Stimulated activated CD8-positive, alpha-beta memory T cell treated with anti-CD3 and anti-CD28 coated beads, Interleukin-12 subunit alpha, Interleukin-12 subunit beta, amount 100 ng/mL, for 4 hours (primary cell): ENCODE measurements at places on chromosomes 11 and 22.
A peak's percentile ranks its signal among the peaks of the same experiment; 100 is the strongest.

DNA sequence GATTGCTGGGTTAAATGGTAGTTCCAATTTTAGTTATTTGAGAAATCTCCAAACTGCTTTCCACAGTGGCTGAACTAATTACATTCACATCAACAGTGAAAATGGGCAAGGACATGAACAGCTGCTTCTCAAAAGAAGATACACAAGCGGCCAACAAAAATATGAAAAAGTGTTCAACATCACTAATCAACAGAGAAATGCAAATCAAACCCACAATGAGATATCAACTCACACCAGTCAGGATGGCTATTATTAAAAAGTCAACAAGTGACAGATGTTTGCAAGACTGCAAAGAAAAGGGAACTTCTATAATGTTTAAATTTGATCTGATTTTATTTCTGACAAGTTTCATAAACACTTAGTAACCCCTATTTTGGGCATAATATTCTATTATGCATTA lies 537.5 kb downstream of the DLG2 start:
- DNase-seq, result no peak

DNA sequence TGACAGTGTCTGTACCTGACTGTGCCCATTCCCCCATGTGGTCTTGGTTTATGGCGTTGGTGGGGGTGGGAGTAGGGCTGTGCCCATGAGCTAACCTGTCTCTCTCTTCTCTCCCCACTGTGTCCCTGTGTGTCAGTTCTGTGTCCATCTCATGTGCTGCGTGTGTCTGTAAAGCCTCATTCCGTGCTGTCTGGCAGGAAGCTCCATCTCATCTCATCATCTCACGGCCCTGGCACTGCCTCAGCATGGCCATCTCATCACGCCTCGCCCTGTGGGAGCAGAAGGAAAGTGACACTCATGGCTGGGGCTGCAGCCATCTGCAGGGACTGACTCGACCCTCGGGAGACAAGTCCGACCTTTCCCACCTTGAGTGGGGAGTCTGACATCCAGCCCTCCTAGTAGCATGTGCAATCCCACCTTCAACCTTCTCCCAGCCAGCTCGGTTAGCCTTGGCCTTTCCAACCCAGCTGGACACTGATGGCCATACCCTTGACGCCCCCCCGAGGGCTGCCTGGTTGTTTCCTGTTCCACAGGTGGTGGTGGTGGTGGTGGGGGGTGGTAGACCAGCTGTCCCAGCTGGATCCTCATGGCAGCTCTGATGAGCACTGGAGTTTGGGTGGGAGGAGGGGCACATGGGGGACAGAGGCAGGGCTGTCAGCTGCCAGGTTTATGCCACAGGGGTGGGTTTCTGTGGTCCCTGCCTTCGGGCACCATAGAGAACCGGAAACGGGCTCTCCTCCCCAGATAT lies 19.0 kb downstream of the MYO18B start:
- no peak for DNase-seq

DNA sequence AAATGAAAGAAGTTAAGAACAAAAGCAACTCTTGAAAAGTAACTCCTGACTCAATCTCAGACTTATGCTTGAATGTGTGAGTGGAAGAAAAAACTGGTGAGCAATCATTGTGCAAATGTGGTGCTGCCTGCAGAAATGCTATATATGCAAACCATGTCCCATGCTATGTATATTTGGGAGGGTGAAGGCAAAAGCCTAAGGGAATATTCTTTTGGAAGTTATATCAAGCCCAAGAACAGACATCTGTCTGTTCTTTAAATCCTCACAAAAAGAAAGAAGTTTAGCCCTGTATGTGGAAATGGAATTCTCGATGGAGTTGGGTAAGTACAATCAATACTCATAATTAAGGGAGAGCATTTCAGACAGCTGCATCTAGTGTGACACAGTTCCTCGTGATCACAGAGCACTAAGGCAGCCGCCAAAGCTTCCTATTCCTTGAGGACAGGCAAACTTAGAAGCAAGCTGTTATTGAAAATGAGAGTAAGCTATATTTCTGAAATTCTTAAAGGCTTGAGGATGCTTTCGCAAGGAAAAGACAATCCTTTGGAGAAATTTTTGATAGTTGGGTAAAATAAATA lies 406.5 kb upstream of the CHORDC1 start:
- no peak for DNase-seq

GRCh38 chr22:44409974-44410316 lies 88.1 kb downstream of the RTL6 start:
- DNase-seq, result no peak

GRCh38 chr11:75149766-75150465 lies 991 bp upstream of the SLCO2B1 start:
- DNase-seq, result no peak

DNA sequence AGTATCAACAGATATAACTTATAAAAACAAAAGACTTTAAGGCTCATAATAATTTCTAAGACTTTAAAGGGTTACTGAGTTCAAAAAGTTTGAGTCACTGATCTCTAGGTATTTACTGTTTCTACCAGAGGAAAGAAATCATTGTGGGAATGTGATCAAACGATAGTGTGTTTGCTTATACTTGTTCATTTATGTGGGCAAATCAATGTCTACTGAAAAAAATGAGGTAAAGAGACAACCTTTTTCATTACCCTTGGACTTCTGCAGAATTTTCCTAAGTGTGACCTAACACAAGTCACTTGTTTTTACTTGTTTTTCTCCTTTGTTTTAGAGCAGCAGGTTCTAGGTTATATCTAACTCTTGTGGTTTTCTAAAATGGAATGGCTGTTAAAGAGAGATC lies 65.4 kb downstream of the PRR5L start:
- DNase-seq, result no peak

DNA sequence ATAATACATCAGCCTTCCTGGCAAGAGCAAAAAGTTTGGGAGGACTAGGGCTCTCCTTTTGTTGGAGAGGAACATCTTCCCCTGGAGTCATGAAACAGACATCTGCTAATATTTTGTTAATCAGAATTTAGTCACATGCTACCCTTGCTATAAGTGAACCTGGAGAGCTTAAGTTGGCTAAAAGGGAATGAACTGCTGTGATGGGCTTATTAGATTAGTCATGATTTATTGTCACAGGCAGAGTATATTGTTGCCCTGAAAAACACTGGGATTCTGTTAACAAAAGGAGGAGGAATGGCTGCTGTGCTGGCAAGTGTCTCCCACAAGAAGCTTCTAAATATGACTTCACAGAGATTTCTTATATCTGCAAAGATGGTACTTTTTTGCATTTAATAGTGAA lies 16.0 kb downstream of the TCP11L1 start:
- no peak for DNase-seq

GRCh38 chr11:63872800-63873197 lies 33.9 kb downstream of the MARK2 start:
- DNase-seq, result no peak

DNA sequence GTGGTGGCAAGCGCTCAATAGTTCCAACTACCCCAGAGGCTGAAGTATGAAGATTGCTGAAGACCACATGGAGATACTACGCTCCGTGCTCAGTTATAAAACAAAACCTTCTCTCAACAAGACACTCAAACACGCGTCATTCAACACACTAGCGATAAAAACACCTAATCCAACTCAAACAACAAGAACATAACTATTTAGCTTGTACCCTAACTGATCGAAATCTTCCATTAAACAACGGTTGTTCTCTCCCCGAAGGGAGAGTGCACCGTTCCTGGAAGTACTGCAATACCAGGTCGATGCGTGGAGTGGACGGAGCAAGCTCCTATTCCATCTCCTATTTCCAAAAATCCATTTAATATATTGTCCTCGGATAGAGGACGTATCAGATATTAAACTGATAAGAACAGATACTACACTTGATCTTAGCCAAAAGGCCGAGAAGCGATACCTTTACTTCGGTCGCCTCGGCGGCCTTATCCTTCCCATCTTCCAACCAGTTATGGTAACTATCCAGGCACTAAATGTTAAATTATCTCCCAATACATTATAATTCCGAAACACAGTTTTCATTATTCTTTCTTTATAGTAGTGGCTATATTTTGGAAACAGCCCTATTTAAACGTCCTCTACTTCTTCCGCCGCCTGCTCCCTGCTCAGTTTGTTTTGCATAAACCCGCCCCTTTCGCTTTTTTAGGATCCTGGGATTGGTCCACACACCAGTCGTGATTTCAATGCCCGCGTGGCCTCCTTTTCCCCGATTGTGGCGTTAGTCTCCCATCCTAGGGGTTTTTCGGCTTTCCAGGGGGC lies 2.2 kb upstream of the WDR74 start:
- peak; percentile 60 for DNase-seq

- DNase-seq, result no peak
Measured at GRCh38 chr11:17972987-17973386, 39.9 kb downstream of the SERGEF start.

DNA sequence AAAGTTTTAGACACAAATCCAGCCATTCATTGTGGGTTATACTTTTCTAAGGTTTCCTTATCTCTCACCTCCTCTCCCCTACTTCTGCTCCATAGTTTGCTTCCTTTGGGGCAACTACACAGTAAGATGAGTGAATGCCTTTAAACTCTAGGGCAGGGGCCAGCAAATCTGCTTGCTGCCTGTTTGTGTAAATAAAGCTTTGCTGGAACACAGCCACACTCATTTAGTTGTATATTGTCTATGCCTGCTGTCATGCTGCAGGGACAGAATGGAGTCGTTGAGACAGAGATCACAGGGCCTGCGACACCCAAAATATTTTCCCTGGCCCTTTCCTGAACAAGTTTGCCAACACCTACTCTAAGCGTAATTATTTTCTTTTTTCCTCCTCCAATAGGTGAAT lies 58.7 kb downstream of the TECTA start:
- DNase-seq, result no peak

DNA sequence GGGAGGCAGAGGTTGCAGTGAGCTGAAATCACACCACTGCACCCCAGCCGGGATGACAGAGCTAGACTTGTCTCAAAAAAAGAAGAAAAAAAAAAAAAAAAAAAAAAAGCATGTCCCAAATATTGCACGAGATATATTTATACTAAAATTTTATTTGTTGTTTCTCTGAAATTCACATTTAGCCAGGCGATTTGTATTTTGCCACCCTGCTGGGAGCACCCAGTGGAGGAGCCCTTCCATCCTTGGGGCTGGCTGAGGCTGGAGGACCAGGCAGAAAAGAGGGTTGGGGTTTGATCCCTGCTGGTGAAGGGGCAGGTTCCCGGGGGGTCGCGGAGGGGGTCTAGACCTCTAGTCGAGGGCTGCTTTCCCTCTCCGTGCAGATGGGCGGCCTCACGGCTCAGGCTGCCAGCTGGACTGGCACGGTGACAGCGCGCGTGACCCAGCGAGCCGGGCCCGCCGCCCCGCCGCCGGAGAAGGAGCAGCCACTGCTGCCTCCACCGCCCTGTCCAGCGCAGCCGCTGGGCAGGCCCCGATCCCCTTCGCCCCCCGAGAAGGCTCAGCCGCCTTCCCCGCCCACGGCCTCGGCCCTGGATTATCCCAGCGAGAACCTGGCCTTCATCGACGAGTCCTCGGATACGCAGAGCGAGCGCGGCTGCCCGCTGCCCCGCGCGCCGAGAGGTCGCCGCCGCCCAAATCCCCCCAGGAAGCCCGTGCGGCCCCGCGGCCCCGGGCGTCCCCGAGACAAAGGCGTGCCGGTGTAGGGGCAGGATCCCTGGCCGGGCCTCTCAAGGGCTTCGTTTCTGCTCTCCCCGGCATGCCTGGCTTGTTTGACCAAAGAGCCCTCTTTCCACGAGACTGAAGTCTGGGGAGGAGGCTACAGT lies 952 bp upstream of the CATSPERZ start:
- DNase-seq, result no peak

DNA sequence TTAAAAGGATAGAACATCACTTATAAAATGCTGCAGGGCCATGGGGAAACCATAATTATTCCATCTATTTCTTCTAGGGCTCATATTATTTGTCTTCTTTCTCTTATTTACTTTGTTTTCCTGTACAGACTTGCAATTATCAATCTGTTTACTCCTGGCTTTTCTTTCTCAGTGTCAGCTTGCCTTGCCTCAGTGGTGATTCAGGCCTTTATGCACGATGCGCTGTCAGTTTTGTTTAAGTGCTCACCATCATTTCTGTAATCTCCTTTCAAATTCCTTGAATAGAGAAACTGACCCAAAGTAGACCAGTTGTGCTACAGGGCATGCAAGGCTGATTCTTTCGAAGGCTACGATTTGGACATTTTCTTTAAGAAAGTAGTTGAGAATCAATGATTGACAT lies 4.7 kb downstream of the PDHX start:
- no peak for DNase-seq

DNA sequence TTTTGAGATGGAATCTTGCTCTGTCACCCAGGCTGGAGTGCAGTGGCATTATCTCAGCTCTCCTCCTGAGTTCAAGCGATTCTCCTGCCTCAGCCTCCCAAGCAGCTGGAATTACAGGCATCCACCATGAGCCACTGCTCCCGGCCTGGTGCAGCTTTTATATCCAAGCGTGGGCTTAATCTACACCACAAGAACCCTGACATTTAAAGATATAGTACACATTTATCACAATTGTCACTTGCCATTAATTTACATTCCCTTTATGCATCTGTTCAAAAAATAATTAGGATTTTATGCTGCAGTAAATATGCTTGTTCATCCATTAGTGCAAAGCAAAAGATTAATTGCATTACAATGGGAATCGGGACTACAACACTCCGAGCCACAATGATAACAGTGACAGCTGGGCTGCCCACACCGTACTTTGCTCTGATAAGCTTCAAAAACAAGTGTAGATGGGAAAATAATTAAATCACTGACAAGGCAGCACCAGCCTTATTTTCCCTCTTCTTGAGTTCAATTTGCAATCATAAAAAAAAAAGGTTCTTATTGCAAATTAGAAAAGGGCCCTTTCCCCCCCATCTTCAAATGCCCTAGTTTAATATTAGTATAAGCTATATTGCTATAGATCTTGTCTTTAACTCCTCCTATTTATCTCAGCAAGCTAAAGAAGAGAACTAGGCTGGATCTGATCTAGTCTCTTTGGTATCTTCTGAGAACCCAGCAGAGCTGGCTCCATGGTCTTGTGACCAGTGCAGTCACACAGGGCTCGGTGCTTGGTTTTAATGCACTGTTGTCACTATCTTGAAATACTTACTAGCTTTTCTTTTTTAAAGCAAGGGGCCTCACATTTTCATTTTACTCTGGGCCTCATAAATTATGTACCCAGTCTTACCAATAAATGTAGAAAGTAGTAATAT lies 206.2 kb upstream of the LRRC4C start:
- DNase-seq, result no peak

DNA sequence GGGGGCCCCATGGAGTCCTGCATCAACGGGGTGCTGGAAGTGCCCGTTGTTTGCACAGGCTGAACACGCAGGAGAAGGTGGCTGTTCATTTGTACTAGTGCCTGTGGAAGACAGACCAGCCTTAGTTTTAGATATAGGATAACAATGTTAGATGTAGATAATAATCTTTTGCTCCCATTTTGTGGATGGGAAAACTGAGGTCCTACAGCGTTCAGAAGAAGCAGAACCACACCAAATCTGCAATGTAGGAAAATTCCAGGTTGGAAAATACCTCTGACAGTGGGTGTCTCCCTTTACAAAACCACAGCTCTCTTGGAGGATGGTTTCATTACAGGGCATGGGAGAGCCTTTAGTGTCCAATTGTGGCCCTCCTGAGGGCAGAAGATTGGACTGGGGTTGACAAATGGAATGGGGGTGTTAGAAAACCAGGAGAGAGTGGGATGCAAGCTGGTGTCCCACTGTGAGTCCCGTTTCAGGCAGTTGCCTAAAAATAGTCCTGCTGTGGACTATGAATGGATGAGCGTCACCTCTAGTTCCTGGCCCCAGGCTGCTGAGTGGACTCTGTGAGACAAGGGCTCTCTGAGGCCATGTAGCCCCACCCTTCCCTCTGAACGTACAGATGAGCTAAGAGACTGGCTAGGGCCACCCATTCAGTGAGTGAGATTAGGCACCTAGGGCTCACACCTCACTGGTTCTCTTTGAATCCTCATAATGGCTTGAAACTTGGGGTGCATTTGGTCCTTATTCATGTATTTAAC lies 508.8 kb downstream of the MN1 start:
- no peak for DNase-seq
